Stimulated activated CD8-positive, alpha-beta memory T cell treated with anti-CD3 and anti-CD28 coated beads, Interleukin-4, amount 100 ng/mL, for 48 hours (primary cell): ENCODE measurements at places on chromosomes 7 and 10.

DNA sequence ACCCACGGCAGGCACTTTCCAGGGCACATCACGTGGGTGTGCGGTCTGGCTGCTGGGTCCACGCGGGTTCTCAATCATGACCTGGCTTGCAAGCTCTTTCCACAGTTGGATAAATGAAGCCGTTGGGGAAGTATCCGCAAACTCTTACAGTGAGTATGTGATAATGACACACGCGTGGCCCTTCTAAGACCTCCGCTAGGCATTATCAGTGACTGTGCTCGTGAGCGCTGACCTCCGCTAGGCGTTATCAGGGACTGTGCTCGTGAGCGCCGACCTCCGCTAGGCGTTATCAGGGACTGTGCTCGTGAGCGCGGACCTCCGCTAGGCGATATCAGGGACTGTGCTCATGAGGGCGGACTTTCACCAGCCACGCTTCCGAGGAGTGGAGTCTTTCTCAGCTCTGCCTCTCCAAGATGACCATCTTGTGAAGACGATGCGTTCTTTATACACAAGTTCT, 107.0 kb downstream of the WDR37 start:
- no peak for DNase-seq

DNA sequence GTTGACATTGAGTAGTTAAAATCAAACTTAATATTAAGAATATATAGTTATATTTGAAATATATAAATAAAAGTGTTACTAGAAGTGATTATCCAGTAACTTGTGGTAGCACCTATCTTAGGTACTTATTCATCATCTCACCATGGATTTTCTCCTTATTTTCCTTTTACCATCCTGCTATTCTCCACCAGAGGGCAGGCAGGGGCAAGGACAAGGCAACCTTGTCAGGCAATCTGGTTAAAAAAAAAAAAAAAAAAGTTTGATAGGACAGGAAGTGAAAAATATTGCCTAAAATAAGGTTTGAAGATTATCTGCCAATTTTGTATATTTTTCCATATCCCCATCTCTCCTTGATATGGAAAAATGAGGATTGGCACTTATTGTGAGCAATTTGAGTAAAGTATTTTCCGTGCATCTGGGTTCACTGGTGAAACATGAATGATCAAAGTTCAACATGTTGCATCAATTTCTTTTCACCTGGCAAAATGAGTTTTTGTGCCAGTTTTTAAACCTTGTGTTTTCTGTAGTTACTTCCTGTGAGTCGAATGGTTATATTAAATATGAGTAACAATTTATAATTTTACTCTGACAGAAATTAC, 256.7 kb downstream of the AGMO start:
- DNase-seq: peak; percentile 26

DNA sequence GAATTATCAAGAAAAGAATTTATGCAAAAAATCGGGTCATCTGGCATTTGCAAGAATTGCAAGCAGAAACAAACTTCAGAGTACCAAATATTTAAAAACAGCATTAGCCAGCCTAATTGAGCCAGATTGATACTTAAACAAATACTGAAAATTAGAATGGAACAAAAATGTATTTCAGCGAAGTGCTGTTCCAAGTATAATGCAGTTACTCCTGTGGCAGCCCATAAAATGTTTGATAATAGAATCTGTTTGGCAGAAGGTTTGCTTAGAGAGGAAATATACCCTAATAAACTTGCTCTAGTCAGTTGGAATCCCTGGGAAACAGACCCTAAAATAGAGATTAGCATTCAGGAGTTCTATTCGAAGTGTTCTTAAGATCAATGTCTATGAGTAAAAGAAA, 835.1 kb upstream of the MBL2 start:
- no peak for DNase-seq

DNA sequence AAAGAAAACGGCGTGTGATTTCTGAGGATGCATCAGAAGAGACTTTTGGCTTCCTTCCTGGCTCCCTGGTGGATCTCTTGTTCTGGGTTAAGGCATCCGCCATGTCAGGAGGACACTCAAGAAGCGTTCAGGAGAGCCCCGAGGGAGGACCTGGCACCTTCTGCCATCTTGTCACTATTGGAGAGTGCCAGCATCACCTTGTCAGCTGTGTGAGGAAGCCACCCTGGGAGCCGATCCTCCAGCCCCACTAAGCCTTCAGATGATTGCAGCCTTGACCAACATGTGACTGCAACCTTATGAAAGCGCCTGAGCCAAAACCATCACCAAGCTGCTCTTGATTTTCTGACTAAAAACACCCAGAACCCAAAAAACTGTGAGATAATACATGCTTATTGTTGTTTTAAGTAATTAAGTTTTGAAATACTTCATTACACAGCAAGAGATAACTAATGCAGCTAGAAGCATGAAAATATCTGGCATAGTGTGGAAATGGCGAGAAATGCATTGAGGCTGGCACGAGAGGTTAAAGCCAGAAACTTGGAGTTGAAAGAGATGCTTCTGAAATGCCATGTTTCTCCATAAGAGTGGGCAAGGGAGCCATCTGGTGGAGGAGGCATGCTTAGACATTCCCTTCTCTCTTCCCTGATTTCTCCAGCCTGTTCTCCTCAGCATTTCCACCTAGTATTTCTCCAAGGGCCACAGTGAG, 5.4 kb upstream of the ZFYVE27 start:
- DNase-seq: peak; percentile 67

DNA sequence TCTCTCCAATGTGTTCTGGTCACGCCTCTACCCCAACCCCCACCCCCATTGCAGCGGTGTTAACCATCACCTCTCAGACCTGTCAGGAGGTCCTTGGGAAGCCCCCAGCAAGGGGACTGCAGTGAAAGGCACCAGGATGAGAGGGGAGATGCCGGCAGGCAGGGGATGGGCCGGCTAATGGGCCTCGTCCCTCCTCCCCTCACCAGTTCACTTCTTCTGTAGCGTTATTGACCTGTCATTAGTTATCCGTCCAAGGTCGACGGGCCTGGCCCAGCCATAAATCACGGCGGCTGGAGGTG, 18.8 kb downstream of the POLL start:
- no peak for DNase-seq

DNA sequence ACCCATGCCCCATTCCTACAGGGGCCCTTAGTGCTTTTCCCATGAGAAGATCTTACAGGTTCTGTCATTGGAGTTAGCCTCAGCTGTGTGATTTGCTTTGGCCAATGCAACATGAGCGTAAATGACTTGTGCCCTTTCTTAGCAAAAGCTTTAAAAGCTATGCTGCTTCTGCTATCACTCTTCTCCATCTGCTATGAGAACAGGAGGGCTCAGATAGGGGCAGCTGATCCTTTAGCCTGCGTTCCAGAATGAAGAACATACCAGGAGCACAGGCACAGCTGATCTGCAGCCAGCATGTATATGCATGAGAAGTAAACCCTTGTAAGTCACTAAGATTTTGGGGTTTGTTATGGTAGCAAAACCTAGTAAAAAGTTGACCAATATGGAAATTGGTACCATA, 218.2 kb downstream of the SH2D4B start:
- DNase-seq: no peak

GRCh38 chr10:93006435-93007039, 54.1 kb upstream of the CYP26C1 start:
- no peak for DNase-seq

- no peak for DNase-seq
These were observed 341.2 kb downstream of the PTPRN2 start for GRCh38 chr7:158246272-158246959.

- no peak for DNase-seq
These were observed 62.1 kb downstream of the PAPSS2 start for GRCh38 chr10:87721781-87722180.

DNA sequence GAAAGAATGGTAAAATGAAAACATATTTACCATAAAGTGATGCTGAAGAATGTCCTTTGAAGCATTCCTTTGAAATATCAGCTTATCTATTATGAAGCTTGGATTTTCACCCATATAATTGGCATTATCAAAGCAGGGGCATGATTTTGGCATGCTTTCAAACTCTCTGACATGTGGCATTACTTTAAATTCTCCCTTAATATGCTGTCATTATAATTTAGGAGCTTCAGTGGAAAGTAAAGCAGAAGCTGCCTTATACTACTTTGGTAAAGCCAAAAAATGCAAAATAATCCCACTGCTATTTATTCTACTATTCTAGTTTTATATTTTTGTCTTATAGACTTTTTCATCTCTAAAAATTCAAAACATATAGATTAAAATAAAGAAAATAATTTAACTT, 28.0 kb upstream of the HIBADH start:
- no peak for DNase-seq

DNA sequence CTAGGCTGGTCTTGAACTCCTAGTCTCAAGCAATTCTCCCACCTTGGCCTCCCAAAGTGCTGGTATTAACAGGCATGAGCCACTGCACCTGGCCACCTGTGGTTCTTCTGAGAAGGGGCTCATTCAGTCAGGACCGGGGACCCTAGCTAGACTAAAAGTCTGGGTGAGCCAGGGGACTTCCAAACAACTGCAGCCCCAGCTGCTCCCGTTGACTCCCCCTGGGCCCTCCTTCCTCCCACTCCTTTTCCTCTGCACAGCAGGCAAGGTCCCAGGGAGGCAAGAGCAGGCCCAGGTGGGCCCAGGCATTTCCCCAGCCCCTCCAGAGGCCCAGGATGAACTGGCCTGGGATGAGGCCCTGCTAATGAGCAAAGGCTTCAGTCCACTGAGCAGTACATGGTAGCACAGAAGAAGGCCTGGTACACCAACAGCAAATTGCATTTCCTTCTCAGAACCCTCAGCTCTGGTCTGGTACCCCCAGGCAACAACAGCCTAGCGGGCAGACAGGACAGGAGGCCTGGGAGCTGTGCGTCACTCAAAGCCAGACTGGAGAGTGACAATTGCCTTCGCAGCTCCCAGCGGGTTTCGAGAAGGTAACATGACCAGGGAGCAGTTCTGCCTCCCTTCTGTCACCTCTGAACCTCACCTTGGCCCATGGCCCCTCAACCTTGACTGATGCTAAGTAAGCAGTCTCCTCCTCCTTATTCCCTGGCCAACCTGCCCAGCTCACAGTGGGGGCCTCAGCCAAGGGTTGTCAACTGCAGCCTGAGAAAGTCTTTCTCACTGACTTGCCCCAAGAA, 30.7 kb upstream of the HSPA12A start:
- DNase-seq: no peak

DNA sequence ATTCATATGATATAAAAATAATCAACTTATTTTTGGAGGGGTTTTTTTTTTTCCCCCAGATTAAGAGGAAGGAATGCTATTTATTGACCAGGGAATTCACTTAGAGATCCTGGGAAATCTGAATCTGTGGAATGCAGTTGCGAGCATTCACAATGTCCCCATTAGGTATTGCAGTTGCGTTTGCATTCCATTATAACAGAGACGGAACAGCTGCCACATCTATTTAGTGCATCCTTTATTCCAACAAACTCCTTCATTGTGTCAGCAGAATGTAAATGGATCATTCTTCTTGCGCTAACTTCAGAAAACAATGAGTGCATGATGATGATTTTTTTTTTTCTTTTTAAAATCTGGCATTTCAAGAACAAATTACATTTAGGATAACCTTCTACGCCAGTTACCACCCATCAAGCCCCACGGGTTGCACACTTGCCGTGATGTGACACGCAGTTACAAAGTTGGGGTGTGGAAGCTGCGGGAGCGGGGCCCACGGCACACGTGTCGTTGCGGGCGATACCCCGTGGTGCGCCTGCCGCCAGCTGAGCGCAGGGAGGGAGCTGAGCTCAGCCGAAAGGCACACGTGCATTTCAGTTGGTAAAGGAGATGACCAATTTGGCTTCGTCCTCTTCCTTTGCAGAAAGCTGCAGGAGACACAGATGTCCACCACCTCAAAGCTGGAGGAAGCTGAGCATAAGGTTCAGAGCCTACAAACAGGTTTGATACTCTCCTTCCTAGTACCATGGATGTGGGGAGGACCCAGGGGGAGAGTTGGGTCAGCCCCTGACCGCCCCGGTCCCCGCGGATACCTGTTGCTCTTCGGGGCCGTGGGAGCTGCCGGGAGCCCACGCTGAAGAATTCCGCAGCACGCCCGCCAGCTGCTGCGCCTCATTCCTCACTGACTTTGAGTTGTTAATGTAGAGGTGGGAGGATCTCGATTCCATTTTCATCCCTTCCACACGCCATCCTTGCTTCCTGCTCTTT, 175.3 kb upstream of the SH2B2 start:
- DNase-seq: no peak

- no peak for DNase-seq
These were observed 54.8 kb downstream of the SND1 start for GRCh38 chr7:127706766-127707165.

DNA sequence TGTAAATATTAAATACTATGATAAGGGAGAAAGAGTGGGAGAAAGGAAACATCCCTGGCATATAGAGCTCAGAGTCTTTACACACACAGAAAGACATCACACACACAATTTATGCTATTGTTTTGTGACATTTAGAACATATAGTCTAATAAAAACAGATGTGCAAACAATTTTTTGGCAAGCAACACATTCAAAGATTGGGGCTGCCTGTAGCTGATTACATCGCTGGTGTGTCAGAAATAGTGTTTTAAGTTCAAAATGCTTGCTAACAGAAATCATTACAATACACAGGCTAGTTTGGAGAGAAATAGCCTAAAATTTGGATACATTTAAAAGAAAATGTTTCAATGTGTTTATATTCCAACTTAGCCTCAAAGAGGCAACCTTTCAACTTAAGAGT, 256.7 kb upstream of the NPVF start:
- DNase-seq: no peak

DNA sequence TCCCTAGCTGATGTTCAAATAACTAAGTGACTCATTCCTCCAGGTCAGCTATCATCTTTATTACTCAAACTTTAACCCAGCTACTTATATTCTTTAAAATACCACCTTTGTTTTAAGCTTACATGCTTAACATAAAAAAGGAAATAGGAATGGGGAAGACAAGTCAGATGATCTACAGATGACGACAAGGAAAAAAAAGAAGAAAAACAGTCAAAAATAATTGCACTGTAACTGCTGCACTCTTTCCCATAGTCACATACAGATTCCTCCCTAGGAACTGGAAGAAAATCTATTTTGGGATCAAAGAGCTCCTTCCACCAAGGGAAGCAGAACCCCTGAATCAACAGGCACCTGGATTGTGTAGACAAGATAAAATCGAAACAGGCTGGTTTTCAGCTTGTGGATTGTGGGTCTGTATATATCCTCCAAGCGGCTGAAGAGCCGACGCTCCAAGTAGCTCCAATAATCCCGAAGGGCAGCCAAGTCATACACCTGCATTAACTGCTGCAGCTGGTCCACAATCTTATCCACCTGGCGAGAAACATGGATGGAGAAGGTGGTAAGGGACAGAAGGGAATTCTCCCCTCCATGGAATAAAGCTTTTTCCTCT, 2.0 kb downstream of the WDR91 start:
- no peak for DNase-seq

- peak; percentile 17 for DNase-seq
These were observed 3.1 kb upstream of the HOXA10 start for GRCh38 chr7:27176962-27177794.
